Activated naive CD4-positive, alpha-beta T cell treated with anti-CD3 and anti-CD28 coated beads for 36 hours (primary cell): ENCODE measurements at places on chromosomes 2 and 18. TPM values are rescaled to one million over a fixed set of nuclear protein-coding genes. Genes with fewer than 3 reads are reported as not detected.

GRCh38 chr2:19367326-19367725 is 8.9 kb upstream of the OSR1 start:
- peaks cover 13% of the 10 kb centered on the region for H3K4me1 ChIP-seq
- peaks cover 37% of the 10 kb centered on the region for H3K27me3 ChIP-seq
- H3K27ac ChIP-seq = no peak overlapping the region
- H3K4me3 ChIP-seq = no peak overlapping the region
- H3K36me3 ChIP-seq = no peaks in the 10 kb centered on the region

GRCh38 chr2:200765995-200766660 is 45.6 kb upstream of the BZW1 start:
- H3K27me3 ChIP-seq = no peaks in the 10 kb centered on the region
- H3K4me1 ChIP-seq = peaks cover 27% of the 10 kb centered on the region
- no peak for DNase-seq

DNA sequence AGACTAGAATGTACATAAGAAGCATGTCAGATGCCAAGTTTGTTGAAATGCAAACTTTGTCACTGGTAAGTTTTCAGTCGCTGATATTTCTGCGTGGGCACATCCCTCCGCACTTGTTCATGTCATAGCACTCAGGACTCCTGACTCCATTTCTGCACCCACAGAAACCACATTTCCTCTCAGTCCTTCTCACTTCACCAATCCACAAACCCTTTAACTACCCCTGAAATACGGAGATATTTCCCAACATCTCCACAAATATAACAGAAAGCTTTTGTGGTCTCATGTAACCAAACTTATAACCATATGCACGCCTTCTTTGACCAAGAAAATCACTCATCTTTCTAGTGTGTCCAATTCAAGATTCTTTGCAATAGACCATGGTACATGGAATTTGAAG is 276.9 kb upstream of the ERBB4 start:
- H3K27me3 ChIP-seq = no peaks in the 10 kb centered on the region
- H3K4me3 ChIP-seq = no peak overlapping the region
- DNase-seq = no peak
- peaks cover 4% of the 10 kb centered on the region for H3K4me1 ChIP-seq
- H3K27ac ChIP-seq = no peak overlapping the region
- H3K36me3 ChIP-seq = no peaks in the 10 kb centered on the region

DNA sequence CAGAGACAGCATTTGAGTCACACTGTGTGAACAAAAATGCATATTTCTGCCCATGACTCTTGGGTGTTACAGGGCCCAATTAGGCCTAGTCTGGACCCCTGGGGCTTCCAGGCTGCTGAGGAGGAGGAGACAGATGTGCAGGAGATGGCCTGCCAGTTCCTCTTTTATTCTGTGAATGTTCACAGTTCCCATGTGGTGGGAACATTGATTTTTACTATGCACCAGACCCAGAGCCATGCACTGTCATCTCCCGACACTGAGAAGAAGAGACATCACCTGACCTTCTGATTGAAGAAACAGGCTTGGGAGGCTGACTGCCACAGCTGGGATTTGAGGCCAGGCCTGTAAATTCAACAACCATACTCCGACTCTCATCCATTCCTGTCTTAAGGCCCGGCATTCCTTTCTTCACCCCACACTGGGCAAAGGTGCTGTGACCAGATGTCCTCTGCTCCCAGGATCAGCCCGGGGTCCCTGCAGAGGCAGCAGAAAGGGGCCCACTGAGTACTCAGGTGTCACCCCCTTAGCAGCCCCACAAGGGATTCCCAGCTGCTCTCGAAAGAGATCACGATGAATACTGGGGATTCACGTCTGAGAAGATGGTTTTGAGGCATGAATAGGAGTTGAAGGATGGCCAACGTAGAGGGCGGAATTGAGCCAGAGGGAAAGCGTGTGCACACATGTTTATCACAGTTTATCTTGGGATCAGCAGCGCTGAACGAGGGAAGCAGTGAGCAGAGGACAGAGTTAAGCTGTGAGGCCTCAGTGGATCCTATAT is 3.6 kb upstream of the TFCP2L1 start:
- no peak overlapping the region for H3K4me3 ChIP-seq
- H3K27me3 ChIP-seq = peaks cover 24% of the 10 kb centered on the region
- no peaks in the 10 kb centered on the region for H3K36me3 ChIP-seq

SNTG2 gene
- total RNA-seq = 0.57 TPM

DSG4 gene
- not detected for total RNA-seq
